Daoy (cell line): ENCODE measurements at places on chromosomes 13 and 19. TPM values are rescaled to one million over a fixed set of nuclear protein-coding genes. Genes with fewer than 3 reads are reported as not detected.

DNA sequence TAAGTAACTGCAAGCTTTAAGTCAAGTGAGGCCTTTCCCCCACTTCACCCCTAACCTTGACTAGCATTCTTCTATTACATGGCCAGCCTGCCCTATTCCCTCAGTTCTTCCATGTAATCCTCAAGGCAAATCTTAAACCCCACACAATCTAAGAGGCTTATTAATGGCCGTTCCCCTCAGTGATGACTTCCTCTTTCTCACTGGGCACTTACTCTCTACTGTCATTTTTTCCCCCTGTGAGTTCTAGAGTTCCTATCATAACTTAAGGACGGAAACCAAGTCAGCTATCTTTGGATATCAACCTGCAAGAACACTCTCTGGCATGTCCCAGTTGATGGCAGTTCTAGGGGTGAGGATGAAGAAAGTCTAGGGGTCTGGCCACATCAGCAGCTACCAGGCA lies 131.2 kb downstream of the DCLK1 start:
- DNase-seq = no peak

- no peak for DNase-seq
Observed at GRCh38 chr19:30781519-30781918, 409.3 kb downstream of the ZNF536 start.

DNA sequence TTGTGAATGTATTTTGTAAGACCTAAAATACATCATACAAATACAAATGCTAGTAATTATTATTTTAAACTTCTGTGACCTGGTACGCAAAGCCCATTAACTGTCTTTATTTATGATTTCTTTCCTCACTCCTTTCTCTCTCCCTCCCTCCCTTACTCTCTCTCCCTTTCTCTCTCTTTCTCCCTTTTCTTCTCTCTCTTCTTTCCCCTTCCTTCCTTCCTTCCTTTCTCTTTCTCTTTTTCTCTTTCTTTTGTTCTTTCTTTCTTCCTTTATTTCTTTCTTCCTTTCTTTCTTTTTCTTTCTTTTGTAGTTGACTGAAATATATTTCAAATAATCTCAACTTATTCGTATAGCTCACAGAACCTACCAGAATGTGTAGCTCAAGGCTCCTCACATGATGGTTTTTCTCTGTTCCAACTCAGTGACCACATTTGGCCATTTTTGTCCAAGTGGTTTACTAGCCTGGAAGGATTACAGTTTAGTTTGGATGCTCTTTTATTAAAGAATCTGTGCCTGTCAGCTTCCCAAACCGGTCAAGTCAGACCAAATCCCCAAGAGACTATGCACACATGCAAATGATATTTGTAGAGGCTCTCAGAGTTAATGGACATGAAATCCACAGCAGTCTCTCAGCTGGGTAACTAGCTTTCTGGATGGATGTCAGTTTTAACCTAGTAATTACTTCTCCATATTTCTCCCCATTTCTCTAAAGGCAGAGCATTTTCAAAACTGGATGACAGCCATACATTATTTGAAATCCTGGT lies 71.7 kb downstream of the POSTN start:
- no peak for DNase-seq

GRCh38 chr13:85040215-85040614 lies 759.0 kb downstream of the SLITRK6 start:
- DNase-seq = no peak

DNA sequence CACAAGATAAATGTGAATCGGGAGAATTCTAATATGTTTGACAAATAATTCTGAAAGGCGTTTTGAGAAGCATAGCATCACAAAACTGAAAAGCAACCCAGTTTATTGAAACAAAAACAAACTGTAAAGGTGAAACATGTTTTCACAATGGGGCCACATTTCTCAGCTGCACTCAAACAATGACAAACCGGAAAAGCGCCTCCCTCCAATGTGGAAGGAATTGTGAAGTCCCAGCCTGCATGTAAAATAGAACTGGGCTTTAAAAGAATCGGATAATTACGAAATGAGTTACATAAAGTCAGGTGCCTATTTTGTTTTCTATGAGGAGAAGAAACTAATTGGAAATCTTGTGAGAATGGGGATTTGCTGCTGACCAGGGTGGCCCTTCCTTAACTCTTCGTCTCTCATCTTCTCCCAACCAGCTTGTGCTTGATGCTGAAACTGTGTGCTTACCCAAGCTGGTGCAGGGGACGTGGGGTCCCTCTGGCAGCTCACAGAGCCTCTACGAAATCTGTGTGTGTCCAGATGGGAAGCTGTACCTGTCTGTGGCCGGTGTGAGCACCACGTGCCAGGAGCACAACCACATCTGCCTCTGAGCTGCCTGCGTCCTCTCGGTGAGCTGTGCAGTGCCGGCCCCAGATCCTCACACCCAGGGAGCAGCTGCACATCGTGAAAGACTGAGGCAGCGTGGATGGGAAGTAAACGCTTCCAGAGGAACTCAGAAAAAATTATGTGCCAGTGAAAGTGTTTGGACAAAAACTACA lies 109.4 kb downstream of the SACS start:
- no peak for DNase-seq

GRCh38 chr19:28636016-28636629 lies 576.8 kb downstream of the UQCRFS1 start:
- DNase-seq = no peak

- DNase-seq = no peak
Observed at GRCh38 chr13:100304229-100304628, 215.3 kb downstream of the PCCA start.

GRCh38 chr13:108741930-108742329 lies 112.5 kb downstream of the MYO16 start:
- DNase-seq = no peak

GRCh38 chr13:72527333-72527732 lies 200.1 kb downstream of the MZT1 start:
- DNase-seq = no peak

DNA sequence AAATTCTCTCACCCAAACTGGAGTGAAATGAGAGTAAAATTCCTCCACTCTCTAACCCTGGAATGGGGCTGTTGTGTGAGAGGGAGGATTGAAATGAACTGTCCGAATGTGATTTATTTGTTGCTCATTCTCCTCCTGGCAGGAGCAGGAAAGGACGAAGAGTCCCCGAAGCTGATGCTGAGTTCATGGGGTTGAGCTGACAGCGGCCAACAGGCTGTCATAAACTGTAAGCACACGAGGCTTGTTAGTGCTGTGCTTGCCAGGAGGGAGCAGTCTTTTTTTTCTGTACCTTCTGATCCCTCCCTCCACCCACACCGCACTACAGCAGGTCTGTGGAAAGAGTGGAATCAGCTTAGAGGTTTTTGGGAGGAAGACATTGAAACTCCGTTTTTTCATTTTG lies 33.1 kb upstream of the ZNF331 start:
- no peak for DNase-seq

DNA sequence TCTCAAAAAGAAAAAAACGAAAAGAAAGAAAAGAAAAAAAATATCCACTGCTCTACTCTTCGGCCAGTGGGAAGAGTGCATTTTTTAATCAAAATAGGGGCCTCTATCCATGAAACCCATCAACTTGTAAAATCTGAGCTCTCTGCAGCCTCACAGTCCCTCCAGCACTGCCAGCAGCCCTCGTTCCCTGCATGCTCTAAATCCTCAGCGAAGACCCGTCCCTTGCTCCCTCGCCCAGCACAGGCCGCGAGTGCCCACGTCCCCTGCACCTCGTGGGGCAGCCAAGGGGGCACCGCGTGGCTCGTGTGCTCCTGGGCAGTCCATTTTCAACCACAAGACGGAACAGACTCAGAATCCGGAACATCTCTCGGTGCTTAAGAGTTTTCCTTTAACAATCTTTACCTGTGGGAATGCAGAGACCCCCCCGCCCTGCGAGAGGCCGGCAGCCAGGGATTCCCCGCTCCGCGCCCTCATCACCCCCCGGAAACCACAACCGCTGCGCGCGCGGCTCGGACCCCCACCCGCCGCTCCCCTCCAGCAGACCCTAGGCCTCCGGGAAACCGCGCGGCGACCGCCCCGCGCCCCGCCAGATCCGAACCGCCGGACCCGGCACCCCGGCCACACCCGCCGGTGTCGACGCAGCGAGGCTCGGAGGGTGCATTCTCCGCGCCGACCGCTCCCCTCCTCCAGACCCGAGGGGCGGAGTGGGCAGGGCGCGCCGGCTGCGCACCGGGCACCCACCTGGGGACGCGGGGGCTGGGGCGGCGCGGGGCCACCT lies 638 bp downstream of the ANKRD27 start:
- no peak for DNase-seq

Gene LRG1
- total RNA-seq = 0.03 and 0.69 TPM in 2 replicates

Gene CEACAM20
- total RNA-seq = not detected in 2 replicates

Gene KLK4
- not detected in 2 replicates for total RNA-seq

Gene OVOL3
- not detected in 2 replicates for total RNA-seq

Gene ZNF208
- 4.0 and 4.3 TPM in 2 replicates for total RNA-seq

Gene ACER1
- total RNA-seq = not detected in 2 replicates

Gene GRIN2D
- total RNA-seq = 0.09 TPM in 1 of 2 replicates, not detected in the other

Gene TIMM29
- 67.1 and 80.6 TPM in 2 replicates for total RNA-seq
